ENCODE measurements at places on chromosomes 7 and 10.

GRCh38 chr7:110780712-110781111 lies 310.2 kb upstream of the LRRN3 start:
- no peak for DNase-seq

DNA sequence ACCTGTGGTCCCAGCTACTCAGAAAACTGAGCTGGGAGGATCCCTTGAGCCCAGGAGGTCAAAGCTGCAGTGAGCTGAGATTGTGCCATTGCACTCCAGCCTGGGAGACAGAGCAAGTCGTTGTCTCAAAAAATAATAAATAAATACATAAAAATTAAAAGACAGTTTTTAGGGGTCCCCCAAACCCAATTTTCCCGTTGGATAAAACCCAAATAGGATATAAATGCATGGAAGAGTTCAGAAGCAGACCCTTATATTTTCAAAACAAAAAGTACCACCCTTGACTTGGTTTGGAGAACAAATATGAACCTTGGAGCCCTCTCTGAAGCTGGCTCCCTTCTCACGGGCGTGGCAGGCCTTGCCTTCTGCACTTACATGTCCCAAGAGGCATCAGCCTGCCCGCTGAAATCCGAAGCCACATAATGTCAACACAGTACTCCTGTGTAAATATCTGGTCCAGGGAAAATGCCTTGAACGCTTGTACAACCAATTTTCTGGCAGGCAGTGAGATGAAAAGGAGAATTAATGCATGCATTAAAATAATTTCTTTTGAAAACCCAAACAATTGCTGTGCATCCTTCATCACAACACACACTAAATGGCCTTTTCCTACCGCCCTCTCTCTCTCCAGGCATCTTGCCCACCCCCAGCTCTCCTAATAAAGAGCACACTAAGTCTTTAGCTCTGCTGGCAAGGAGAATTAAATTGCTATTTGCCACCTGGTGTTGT lies 46.4 kb upstream of the PARD3 start:
- DNase-seq = peak; percentile 72

GRCh38 chr10:96642973-96643372 lies 56.2 kb upstream of the TM9SF3 start:
- DNase-seq = peak; percentile 24

- DNase-seq = no peak
These were observed at the start of gene MACC1 for GRCh38 chr7:20217193-20217948. TSS of gene MACC1 (minus strand) at chr7:20217384. CDS start at chr7:20161862, 55,522 bp downstream.

GRCh38 chr7:85119934-85120333 lies 66.9 kb downstream of the SEMA3D start:
- DNase-seq = no peak

DNA sequence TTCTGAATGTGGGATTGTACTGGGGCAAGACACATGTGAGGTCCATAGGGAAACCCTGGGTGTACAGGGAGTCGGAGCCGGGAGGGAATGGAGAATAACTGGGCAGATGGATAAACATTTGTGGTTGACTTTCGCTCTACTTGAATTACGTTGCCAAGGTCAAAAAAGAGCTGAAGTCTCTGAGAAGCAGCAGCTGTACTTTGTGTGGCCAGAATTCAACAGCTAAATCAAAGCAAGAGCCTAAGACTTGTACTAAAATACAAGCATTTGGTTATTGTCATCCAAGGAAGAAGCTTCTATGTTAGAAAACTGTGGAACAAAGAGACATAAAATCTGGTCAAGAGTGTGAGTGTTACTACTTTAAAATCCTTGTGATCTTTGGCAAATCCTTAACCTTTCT lies 457.2 kb downstream of the ARL4A start:
- no peak for DNase-seq

DNA sequence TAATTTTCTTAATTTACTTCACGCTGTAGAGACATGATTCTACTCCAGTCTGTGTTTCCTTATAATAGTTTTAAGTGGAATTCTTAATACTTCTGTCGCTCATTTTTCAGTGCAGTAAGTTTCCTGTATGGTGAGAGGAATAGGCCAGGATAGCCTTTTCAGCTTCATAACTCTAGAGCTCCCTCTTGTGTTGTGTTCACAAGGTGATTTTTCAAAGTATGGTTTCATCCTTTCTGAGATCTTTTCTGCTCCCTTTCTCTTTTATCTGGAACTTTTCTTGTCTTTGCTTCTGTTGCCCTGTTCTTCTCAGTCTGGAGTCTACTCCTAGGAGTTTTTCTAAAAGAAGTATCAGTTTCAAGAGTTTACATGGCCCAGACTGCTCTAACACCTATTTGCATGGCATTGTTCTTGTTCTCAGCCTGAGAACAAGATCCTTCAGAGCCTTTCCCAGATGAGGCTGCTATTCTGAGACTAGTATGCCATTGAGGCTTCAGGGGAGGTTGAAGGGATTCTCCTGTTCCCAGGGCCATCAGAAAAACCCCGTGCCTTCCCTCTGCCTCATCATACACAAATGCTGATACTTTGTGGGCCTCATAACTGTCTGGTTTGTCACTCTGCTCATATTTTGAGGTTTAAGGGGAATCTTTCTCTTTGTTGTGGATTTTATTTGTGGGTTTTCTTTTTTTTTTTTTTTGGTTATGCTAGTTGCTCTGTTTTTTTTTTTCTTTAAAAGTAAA lies 21.8 kb downstream of the NET1 start:
- DNase-seq = no peak

GRCh38 chr10:7409045-7409731 lies 1.6 kb downstream of the SFMBT2 start:
- DNase-seq = no peak

- no peak for DNase-seq
These were observed 78.3 kb downstream of the ATAD1 start for GRCh38 chr10:87739703-87740102.

DNA sequence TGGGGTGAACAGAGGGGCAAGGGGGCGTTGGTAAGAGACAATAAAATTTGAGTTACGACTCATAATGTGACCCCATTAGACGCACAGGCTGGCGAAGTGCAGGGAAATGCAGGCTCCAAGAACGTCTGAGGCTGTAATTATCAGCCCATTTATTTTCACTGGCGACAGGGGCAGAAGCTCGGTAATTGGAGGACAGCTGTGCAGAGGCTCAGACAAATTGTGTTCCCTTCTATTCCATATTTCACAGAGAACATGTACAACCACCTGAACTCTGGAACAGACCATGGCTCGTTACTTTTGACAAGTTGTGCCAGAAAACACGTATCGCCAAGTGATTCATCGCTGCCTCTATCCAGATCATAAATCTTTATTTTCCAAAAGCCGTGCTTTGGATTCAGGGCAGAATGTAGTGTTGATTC lies 137.3 kb upstream of the FRMD4A start:
- peak; percentile 62 for DNase-seq

GRCh38 chr10:123604506-123604905 lies 61.6 kb upstream of the GPR26 start:
- no peak for DNase-seq

- DNase-seq = no peak
These were observed 9.3 kb downstream of the OLAH start for GRCh38 chr10:15053061-15053460.

GRCh38 chr10:46540412-46541016 lies 15.9 kb downstream of the GPRIN2 start:
- no peak for DNase-seq

DNA sequence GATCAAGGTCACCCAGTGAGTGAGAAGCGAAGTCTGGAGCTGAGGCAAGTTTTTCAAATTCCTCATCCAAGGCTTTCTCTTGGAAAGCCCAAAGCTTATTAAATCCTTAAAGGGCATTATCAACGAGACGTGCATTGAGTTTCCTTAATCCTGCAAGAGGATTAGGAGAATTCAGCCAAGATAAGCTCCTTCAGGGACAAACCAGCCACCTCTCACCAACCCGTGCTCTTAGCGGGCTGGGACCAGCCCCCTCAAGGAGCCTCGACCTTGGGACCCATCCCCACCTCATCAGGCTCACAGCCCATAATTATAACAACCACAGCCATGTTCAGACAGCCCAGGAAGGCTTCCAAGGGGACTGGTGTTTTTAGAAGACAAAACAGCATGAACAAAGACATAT lies 12.0 kb upstream of the SLC29A4 start:
- no peak for DNase-seq

GRCh38 chr7:107703219-107703618 lies 40.7 kb upstream of the CBLL1 start:
- no peak for DNase-seq

DNA sequence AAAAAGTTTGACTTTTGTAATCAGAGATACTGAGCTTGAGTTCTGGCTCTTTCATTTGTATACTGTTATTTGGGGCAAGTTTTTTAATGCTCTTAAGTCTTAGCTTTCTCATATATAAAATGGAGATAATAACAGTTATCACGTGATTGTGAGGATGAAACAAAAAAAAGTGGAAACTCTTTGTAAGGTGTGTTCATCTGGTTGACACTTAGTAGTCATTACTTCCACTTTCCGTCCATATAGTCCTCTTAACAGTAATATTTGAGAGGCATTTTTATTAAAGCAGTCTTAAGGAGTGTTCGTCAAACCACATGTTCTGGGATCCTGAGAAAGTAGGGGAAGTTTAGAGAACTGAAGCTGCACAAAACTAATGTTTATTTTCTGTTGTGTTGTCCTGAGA lies 65.6 kb downstream of the PTEN start:
- no peak for DNase-seq

DNA sequence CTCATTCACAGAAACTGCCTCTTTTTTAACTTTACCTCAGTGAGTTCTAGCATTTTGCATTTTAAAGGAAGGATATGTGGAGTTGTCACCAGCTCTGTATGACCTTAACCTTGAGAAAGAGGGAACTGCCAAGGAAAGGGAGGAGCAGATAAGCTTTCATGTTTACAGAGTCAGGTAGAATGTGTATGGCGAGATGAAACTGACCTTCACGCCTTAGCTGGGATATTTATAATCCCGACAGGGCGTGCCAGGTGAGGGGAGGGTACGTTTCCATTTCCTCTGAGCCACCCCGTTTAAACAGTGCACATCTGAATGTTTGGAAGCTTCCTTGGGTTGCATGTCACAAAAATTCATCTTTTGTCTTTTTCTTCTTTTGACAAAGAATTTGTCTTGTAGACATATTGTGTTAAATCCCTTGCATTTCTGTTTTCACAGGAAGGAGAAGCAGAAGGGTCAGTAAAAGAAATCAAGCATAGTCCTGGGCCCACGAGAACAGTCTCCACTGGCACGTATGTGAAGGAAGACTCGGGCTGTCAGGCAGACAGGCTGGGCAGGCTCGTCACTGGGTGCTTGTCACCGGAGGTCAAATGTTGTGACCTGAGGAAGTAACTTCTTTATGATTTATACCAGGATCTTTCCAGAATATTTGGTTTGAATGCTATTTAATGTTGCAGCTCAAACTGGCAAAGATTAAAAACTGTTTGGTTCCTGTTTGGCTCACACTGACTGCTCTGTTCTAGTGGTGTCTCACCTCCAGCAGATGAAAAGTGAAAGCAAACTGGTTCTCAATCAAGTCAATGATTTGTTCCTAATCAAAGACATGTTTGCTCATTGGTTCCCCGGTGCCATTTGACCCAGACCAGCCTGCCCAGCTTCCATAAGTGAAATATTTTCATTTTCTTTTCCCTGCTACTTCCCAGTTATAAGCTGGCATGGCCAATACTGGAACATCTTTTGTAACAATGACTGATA lies 16.2 kb downstream of the OPTN start:
- DNase-seq = no peak

DNA sequence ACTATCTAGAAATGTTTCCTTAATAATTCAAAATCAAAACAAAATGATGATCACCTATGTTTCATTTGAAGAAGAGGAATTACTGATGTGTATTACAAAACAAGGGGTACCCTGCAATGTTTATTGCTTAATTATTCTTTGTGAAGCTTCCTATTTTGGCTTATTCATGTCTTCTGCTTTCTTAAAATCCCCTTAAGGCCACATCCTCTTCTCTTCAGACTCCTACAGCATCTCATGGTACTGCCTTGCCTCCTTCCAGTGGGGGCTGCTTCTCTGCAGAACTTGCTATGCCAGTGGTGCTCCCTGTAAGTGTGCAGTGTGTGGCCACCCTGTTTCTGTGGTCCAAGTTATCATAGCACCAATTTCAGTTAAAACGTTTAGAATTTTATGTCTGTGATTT lies 35.0 kb downstream of the CCDC146 start:
- DNase-seq = no peak

DNA sequence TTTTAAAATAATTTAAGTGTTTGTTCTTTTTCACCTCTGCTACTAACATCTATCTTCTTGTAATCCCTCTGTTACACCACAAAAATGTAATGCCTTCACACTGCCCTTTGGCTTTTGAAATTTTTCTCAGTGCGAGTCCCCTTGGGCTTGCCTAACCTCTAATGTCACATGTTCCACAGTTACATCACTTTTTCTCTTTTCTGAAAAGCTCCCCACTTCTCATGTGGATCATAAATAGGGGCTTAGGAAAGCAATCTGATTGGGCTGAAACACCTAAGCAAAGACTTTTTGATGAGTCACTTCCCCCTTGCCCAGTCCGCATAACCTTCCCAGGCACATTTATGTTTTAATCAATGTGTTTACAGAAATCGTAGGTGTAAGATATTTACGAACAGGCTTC lies 288.2 kb downstream of the IPMK start:
- no peak for DNase-seq

DNA sequence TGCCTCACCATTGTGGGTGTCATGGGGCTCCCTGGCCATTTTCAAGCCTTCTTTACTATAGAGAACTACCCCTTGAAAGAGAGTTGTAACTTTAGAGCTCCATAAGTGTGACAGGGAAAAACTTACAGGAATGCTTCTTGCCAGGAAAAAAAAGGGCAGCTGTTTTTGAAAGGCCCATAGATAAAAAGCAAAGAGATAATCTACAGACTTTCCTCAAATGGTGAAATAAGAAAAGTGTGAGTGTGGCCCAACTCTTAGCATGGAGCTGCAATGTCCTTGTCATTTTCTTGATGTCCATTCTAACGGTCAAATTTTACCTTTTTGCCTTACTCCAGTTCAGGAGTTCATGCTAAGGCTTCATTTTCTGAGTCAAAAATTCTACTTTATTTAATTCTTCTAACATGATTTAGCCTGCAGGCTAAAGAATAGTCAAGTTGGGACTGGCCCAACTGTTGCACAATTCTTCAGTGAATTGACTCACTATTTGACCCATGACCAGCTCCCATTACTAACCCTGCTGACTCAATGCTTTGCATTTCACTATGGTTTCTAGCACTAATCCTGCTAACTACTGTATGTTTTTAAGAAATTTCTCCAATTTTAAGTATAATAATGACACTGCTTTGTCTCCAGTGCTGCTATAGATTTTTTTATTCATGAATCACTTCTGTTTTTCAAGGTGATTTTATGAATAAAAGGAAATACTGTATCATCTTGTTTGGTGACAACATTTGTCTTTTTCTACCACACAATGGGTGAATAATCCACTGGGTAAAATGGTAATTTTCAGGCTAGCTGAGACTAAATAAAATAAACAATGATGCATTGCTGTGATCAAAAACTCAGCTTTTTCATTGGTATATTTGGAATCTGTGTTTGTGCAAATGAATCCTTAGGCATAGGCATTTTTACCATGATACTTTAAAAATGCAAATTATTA lies 41.4 kb upstream of the SGCE start:
- no peak for DNase-seq

- DNase-seq = no peak
These were observed 162.2 kb downstream of the AOAH start for GRCh38 chr7:36562121-36562520.

- DNase-seq = no peak
These were observed 222.2 kb upstream of the SH2B2 start for GRCh38 chr7:102064361-102065025.

Data from NCI-H1105 (cell line).